NCI-H2029 (cell line): ENCODE measurements at places on chromosomes 2 and 18.

DNA sequence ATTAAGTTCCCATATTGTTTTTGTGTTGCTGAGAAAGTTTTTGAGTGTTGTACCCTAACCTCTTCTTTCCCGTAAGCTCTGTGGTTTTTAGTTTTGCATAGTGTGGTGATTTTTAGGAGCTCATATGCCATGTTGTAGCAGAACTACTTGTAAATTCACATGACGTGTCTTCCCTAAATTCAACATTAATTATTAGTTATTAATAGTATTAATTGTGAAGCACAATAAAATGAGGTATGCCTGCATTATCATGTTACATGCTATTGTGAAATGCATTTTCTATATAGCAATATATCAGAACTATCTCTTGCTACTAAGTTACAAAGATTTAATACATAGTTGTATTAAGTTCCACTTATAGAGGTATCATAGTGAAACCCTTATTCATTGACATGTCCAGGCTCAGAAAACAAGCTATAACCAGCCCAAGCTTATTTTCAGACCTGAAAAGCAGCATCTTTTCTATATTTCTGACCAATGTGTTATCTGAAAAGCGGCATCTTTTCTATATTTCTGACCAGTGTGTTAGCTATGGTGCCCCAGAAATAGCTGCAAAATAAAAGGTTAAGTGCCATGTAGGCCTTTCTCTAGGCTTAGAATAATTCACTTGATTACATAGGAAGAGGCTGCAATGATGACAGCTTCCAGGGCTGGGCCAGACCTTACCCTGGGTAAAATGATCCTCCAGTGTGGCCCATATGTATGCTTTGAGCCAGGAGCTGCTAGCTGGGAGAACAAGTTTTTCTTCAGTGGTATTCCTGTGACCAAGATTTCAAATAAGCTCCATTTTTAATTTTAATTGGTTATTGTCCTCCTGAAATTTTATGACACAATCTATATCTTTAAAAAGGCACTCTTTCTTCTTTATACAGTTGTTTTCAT lies 21.6 kb downstream of the EPAS1 start:
- no peak for DNase-seq

DNA sequence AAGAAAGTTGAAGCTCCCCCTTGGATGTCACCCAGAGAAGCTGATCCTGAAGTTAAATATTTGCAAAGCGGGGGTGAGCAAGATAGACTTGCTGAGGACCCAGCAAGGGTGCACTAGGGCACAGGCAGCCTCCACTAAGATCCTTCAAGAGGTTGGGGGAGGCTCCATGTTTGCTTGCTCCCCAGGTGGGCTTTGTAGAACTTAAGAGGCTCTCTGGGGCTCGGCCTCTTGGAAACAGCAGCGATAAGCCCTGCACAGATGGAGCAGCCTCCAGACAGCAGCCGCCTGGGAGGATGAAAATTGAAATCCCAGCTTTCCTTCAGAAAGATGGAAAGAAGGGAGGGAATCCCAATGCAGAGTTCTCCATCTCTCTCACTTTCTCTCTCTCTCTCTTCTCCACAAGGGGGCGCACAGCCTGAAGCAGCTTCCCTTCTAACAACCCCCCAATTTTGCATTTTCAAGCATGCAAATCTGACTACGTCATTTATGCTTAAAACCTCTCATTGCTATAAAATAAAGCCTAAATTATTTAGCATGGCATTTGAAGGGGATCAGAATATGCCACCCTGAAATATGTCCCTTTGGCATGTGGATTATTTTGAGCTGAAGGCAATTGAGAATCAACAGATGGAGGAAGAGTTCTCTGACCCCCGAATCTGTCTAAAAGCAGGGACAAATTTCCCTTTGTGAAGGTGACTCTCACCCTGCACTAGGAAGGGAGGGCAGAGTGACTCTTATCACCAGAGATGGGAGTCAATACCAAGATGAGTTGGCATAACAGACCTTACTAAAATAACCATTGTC lies 185.7 kb upstream of the KLHL29 start:
- DNase-seq: no peak

GRCh38 chr2:60992985-60993392 lies 24.5 kb upstream of the PEX13 start:
- DNase-seq: no peak

- no peak for DNase-seq
Measured at GRCh38 chr2:157169889-157170288, 87.6 kb upstream of the GALNT5 start.

GRCh38 chr2:144753416-144753815 lies 233.5 kb upstream of the ZEB2 start:
- DNase-seq: no peak
